ENCODE measurements at places on chromosomes 2 and 18.

DNA sequence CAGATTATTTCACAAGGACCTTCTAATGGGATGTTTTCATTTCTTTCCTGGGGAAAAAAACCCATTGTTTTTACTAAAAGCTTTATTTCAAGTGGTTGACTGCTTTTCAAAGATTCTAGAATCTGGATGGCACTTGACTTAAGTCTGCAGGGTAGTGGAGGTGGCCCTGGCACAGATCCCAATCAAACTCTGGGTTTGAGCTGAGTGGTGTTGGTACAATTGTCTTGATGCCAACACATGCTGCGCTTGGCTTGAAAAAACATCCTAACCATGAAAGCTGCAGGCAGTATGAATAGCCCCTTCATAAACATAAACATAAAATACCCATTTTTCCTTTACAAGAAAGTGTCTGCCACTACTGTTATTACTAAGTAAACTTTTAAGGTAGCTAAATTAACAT lies 3.6 kb downstream of the PAPOLG start:
- DNase-seq: peak; percentile 96

DNA sequence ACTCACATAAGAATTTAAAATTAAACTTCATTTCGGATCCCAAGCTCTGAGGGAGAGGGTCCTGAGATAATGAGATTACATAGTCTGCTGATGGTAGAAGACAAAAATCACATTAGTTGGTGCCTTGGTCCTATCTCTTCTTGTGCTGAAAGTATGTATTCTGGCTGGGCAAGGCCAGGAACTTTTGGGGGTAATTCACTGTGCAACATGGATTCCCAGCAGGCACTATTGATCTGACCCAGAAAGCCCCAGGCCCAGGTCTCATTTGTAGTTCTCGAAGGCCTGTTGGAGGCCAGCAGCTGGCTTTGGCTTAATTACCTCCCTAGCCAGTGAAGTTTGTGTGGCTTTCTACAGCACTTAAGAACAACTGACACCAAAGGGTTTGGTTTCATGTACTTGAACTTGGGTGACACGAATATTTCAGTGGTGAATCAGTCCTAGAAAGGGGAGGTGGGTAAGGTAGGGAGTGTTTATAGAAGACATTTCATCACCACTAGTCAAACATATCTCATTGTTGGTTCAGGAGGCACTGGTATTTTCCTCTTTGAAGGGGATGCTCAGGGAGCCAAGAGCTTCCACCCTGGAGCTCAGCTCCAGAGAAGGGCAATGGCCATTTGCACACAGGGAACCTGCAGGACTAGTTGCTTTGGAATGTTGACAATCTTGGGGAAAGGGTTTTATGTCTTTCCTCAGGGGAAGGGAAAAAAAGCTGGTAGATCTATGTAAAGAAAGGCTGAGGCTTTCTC lies 217.8 kb downstream of the OSR1 start:
- DNase-seq: no peak

DNA sequence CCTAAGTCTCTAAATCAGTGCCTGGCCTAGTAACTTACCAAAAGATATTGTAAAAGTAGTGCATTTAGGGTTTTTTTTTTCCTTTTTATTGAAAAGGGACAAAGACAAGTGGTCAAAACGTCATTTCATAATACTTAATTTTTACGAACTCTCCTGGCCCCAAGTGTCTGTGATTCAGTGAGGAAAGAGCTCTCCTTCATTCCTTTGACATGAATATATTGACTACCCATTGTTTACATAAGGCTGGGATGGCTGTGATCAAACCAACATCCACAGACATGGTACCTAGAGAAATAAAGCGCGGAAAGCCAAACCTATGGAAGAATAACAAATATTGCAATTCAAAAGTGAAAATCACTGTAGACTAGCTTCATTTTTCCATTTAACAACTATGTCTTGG lies 198.4 kb downstream of the BABAM2 start:
- DNase-seq: no peak

- DNase-seq: no peak
Measured at GRCh38 chr2:187013058-187013457, 164.1 kb upstream of the ZSWIM2 start.

DNA sequence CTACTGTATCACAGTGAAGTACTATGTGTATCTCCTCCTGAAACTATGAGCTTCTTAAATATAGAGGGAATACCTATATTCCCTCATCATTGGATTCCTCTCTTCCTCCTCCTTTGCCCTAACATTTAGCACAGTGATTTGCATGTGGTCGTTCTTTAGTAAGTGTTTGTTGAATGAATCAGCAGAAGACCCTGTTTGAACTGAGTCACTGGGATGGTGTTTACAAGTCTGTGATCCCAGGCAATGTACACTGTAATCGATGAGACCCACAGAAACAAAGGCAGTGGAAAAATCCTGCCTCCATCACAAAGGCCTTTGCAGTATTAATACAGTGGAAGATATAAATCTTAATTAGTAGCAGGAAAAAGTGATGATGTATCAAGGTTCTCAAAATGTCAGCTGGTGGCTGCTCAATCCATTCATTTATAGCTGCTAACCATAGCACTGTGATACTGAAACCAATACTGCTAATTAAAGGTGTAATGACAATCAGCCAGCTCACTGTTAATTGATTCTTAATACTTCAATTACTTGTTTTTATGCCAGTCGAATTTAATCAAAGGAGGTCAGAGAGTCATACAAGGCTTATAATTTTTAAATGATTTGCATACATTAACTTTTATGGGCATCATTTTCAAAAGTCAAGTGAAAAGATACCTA lies 20.8 kb upstream of the MYO3B start:
- DNase-seq: no peak

- DNase-seq: peak; percentile 44
Measured at GRCh38 chr2:219104107-219105035, 43.6 kb upstream of the IHH start.

DNA sequence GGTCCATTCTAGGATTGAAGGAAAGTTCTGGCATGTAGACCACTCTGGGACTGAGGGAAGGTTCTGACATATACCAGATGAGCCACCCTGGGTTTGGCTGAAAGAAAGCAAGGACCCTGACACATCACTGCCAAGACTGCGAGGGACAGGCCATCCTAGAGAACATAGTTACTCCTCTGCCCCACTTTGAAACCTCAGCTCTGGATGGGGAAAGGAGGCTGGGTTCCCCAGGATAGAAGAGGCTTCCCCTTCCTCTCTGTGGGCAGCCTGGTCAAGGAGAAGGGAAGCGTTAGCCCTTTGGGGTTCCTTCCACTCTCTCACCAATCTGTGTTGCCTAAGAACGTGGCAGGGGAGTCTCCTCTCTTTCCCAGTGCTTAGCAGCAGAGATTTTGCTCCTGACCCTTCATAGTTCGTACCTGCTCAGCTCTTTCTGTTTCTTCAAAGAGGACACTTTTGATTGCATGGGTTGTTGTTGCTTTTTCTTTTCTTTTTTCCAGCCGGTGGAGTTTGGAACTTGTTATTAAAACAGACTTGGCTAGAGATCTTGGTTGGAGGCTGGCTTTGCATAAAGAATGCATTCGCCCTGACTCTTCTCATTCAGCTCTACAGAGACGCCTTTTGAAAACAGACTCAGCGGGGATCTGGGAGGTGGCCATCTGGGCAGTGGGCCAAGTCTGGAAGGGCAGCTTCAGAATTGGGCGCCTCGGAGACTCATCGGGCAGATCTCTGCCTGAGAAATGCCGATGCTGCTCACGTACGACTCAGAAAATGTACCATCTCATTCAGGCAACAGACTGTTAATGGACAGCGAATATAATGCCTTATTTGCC lies 166.1 kb downstream of the CLIP4 start:
- DNase-seq: peak; percentile 82

DNA sequence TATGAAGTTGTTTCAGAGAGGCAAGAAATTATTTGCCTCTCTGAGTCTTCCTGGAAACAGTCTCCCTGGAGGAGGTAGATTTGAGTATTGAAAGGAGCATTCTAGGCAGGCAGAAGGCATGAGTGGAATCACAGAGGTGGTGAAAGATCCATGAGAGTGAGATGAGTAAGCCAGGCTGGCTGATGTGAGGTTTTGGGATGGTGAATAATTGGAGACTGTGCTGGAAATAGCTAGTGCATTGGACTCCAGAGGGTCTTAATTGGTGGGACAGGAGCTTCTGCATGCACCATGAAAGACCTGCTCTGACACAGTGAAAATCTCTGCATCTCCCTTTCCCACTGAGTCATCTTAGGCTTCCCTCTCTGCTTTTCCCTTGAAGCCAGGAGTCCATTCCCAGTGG lies 46.3 kb downstream of the CDC42EP3 start:
- DNase-seq: no peak

Measured in NCI-H1105 treated with DMSO at 0.1 percent for 48 hours (cell line).